CD4-positive, alpha-beta T cell treated with Interferon alpha-2 for 1 hour (primary cell): ENCODE measurements at places on chromosomes 5 and 9.

- no peak for DNase-seq
Observed at GRCh38 chr5:138139781-138140090, 508 bp upstream of the NME5 start.

GRCh38 chr5:91434348-91434747 lies 51.2 kb upstream of the ARRDC3 start:
- peak; percentile 56 for DNase-seq

DNA sequence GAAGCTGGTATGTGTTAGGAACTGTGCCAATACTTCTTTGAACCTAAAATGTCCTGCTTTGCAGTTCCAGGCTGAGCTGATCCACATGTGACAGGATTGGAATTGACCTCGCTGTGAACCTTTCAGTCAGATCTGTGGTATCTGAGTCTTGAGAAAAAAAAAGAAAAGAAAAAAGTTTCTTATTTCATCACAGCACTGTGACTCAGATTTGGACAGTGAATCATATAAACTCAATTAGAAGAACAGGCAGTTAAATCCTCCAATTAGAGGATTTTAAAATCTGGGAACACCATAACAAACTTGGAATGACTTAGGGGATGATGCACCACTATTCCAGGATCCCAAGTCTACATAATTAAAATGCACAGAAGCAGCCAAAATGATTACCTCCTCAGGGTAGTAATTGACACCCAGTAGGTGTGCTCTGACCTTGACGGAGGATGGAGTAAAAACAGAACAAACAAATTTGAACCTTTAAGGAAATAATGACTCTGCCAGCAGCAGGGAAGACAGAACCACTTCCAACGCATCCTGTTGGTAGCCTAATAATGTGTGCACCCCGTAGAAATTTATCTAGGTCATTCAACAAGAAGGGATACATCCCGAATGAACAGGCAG lies 57.8 kb upstream of the RAI14 start:
- DNase-seq = no peak

DNA sequence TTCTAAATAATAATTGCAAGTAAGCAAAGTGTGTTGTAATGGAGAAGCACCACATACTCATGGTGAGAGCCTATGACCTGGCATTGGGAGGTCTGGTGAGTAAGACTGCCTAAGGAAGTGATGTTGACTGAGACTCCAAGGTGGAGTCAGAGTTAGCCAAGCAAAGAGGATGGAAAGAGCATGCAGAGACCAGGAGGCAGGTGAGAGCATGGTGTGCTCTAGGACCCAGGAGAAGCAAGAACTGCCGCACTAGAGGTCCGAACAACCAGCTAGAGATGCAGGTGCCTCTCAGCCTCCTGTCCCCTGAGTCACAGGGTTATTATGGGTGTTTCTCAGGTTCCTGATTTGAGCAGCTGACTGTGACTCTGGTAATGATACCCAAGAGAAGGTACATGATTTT lies 27.3 kb downstream of the ANP32B start:
- DNase-seq = no peak

DNA sequence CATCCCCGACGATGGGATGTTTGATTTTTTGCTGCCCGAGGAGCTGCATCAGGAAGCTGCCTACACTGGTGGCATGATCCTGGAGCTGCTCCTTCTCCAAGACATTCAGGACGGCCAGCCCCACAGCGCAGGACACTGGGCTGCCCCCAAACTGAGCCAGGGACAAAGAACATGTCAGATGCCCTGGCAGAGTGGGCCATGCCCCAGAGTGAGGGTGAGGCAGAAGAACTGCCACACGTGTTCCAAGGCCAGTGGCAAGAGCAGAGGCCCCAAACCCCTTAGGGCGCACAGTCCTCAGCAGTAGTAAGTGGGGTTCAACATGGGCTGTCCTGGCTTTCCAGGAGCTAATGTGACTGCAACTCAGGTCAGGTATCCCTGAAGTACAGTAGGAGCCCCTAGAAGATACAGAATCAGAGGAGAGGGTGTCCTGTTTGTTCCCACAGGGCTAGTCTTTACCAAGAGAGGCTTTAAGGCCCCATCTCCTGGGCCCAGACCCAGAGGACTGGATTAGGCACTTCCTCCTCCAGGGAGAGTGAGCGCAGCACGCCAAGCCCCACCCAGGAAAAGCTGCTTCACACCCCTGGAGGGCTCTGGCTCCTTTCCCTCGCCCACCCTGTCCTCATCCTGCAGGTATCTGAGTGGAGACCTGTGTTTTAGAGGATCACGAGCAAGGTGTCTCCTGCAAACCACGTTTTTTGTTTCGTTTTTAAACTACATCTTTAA lies 11.1 kb downstream of the HNRNPAB start:
- DNase-seq = no peak

DNA sequence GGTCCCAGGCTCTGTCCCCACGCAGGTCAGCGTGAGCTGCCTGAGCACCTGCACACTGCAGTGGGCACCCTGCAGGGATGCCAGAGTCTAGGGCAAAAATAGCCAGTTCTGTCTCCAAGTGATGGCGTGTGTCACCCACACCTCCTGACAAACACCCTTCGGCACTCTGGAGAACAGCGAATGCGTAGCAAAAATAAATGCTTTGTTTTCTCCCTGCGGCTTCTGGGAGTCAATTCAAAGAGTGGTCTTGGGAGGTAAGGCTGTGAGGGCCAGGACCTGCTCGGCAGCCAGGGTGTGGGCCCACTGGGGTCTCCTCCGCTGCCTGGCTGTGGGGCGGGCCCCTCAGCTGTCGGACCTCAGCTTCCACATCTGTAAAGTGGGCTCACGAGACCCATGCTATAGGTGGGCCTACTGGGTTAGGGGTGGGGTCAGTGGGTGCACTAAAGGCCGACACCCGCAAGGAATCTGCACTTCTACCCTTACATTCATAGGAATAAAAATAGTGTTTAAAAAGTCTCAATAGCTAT lies 37.4 kb downstream of the RASGEF1C start:
- no peak for DNase-seq

GRCh38 chr5:126450346-126450745 lies 27.1 kb downstream of the GRAMD2B start:
- peak; percentile 79 for DNase-seq

GRCh38 chr5:143775258-143775657 lies 36.7 kb upstream of the HMHB1 start:
- DNase-seq = no peak

GRCh38 chr9:16654596-16655126 lies 215.8 kb downstream of the BNC2 start:
- DNase-seq = no peak

GRCh38 chr5:125140220-125140619 lies 393.8 kb upstream of the ZNF608 start:
- DNase-seq = no peak

DNA sequence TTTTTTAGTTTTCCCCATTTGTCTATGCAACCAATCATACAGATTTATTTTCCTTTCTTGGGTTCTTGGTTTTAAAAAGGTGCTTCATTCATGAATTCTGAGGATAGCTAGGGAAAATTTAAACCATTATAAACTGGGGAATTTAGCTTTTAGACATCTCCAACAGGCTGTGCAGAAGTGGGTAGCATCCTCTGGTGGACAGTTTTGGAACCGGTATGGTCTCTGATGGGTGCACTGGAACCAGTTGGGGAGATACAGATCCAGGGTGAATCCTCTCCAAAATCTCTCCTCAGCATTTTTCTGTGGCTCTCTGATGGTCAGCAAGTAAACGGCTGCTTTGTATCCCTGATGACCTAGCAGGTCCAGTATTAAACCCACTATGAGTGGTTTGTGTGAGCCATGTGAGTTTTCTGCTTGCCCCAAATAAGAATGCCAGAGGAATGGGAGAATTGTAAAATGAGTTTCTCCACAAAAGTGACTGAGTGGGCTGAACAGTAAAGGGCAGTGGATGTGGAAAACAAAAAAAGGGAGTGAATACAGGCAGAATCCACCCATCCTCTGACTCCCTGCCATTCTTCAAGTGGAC lies 9.1 kb upstream of the DNAJC25 start:
- peak; percentile 30 for DNase-seq

DNA sequence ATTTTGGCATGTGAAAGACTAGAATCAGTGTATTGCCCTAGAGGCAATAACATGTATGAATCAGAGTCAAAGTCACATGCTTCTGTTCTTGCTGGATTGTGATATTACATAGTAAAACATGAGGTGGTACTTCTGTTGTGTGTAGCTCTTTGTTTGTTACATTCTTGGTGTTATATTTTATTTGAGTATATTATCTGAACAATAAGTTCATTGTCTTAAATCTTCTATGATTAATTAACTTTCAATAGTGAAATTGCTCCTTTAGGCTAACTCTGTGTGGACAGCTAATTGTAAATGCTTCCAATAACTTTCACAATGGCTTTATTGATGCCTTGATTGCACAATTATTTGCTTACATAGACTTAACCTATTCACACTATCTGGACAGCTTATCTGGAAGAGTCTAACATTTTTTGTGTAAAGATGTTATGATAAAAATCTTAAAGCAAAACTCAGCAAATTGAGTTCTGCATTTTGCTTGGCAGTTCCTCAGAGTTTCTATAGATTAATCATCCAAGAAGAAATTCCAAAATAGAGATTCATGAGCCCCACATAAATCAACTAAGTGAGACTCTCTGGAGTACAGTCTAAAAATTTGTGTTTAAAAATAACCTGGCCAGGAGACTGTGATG lies 239.6 kb upstream of the TUSC1 start:
- DNase-seq = no peak

DNA sequence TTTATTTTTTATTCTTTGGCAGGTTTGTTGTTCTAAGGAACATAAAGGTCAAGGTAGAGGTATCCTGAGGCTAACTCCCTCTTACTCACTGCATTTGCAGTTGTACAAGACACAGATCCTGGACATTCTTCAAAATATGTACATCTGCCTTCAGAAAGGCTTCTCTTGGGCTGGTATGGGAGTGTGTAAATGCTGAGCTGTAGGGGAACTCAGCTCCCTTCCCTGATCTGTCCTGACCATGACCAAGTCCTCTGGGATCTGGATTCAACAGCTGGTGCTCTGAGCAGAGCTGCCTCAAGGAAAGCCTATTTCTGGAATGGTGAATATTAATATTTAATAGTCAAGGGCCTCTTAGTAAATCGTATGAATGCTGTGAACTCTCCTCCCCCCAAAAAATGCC lies 117.4 kb downstream of the PRKACG start:
- DNase-seq = no peak

DNA sequence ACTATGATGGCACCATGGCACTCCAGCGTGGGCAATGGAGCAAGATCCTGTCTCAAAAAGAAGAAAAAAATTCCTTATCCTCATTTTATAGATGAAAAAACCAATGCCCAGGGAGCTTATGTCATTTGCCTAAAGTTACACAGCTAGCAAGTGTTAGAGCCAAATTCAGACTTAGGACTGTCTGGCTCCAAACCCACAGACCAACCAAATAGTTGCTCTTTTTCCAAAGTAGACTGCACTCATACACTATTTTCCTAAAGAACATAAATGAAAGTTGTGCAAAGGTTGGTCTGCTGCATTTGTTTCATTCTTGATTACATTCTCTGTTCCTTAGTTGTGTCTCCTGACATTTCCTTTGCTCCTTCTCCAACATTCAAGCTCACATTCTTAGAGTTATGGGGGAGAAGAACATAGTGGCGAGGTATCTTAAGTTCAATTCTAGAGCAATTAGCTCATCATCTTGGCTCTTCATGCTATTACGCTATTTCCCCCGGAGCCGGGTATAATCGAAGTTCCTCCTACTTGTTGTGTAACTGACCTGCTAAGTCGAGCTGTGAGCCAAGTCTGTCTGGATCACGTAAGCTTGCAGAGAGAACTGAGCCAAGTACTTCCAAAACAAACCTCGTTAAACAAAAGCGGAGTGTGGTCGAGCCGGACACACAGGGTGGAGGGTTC lies 138.3 kb downstream of the RFK start:
- no peak for DNase-seq

GRCh38 chr9:23379842-23380241 lies 446.2 kb downstream of the ELAVL2 start:
- no peak for DNase-seq

DNA sequence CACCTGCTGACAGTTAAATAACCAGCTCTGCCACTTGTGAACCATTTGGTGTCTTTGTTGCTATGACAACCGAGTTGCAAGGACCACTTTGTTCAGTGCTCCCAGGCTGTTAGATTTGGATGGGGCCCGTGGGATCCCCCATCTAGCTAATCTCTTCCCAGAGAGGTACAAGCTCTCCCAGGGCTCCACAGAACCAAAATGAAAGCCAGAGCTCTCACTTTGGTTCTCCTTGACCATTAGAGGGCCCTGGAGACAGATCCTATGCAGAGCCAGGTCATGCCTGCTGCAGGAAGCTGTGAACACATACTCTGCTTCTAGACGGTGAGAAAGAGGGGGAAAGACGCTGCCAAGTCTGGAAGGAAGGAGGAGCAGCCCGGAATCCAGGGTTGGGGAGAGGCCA lies 224.6 kb downstream of the GABBR2 start:
- DNase-seq = no peak

DNA sequence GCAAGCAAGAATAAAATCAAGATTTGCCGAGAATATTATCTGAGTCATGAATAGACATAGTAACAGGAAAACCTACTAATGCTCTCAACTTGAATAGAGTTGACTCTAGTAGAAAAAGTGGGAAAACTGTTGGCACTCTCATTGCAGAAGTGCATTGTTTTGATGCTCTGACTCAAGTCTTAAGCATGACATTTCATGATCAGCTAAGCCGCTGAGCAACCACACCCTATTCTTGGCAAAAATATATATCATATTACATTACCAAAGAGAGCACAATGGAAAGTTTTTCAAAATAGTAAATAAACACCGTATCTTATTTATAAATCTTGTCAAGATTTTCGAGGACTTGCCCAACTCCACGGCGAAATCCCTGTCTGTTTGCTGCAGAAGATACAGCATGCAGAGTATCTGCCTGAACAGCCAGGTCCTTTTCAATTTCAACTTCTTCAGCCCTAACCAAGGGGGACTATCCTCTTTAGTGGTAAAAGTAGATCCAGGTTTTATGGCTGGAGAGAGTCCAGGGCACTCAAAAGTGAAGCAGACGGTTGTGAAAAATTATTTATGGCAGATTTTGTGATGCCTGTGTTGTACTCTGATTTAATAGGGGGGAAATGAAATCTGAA lies 13.9 kb upstream of the ADAMTSL1 start:
- DNase-seq = no peak

GRCh38 chr9:86321373-86321772 lies 32.8 kb downstream of the TUT7 start:
- no peak for DNase-seq

DNA sequence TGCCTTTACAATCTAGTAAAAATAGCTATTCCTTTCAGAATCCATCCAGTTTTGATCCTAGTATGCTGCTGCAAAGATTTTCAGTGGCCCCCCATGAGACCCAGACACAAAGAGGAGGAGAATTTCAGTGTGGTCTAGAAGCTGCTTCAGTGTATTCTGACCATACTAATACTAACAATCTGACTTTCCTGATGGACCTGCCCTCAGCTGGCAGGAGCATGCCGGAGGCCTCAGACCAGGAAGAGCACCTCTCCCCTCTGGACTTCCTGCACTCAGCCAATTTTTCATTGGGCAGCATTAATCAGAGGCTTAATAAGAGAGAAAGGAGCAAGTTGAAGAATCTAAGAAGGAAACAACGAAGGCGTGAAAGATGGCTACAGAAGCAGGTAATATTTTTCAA lies 48.5 kb downstream of the RNF180 start:
- no peak for DNase-seq

- DNase-seq = no peak
Observed at GRCh38 chr9:32589083-32589723, 16.2 kb upstream of the NDUFB6 start.

GRCh38 chr9:33248606-33249005 lies 8.6 kb downstream of the SPINK4 start:
- DNase-seq = no peak
